SJSA1 (cell line): ENCODE measurements at places on chromosomes 2 and 18. TPM values are rescaled to one million over a fixed set of nuclear protein-coding genes. Genes with fewer than 3 reads are reported as not detected.

- no peak for DNase-seq
Measured at GRCh38 chr2:118699447-118700175, 147.8 kb downstream of the EN1 start.

Gene TTC21B
- total RNA-seq: 26.9 and 38.3 TPM in 2 replicates

DNA sequence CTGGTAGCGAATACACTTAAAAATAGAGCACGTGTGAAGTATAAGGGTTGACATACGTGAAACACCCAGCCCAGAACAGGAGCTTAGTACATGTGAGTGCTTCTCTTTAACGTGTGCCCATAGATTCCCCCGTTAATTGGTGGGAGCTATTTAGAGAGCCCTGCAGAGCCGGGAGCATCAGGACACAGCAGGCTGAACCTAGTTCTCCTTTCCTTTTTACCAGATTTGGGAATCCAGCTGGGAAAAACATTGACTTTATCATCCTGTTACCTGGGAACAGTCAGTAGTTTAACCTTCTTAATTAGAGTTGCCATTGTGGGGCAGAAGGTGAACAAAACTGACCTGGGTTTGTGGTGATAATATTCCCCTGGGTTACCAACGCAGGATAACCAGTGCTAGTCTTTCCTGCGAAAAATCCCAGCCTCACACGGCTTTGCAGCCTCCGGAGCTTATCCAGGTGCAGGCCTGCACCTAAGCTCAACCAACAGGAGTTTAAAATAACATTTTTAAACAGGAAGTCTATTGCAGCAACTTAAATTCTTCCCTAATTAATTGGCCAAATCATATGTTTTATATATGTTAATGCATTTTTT lies 78.1 kb upstream of the SPTBN1 start:
- DNase-seq: no peak

DNA sequence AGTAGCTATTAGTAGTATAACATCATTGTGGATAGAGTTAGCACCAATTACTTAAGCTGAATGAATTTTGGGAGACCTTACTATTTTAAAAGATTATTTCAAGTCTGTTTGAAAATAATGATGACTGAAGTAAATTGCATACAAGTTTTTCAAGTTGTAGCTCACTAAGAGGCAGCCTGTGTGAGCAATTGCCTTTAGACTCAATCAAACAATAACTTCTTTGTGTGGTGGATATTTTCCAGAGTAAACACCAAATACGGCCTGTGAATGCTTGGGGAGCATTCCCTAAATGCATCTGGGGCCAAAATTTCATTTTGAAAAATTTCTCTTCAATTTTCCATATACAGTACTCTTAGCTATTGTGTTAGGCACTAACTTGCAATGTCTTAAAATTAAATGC lies 7.9 kb downstream of the SERPINB12 start:
- no peak for DNase-seq
